Fibroblast of skin of left quadriceps (primary cell): ENCODE measurements at places on chromosomes 1 and 21.
A peak's percentile ranks its signal among the peaks of the same experiment; 100 is the strongest.

DNA sequence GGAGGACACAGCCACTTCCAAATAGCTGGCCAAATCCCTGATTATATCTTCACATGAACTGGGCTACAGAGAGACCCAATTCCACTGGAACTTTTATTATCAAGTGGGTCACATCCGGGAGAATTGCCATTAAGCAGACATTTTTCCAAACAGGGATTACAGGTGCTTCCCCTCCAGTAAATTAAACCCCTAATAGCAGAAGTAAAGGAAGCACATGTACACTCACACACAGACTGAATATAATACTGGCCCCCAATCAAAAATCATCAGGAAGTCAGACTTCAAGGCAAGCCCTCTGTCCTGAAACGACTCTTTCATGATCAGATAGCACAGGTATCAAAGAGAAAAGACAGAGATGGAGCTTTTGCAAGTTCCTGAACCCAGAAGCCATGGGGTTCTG, 118.6 kb upstream of the PPP2R5A start:
- DNase-seq: no peak

GRCh38 chr1:233544304-233544703, 69.6 kb upstream of the KCNK1 start:
- no peak for DNase-seq

- no peak for DNase-seq
These were observed 222.8 kb downstream of the TTLL7 start for GRCh38 chr1:83775977-83776603.

- DNase-seq: no peak
These were observed 88.3 kb downstream of the TPR start for GRCh38 chr1:186286615-186287315.

- DNase-seq: peak; percentile 12
These were observed 612.0 kb downstream of the MATN1 start for GRCh38 chr1:30111431-30111830.

GRCh38 chr1:180237869-180238476, 7.9 kb downstream of the LHX4 start:
- DNase-seq: no peak

DNA sequence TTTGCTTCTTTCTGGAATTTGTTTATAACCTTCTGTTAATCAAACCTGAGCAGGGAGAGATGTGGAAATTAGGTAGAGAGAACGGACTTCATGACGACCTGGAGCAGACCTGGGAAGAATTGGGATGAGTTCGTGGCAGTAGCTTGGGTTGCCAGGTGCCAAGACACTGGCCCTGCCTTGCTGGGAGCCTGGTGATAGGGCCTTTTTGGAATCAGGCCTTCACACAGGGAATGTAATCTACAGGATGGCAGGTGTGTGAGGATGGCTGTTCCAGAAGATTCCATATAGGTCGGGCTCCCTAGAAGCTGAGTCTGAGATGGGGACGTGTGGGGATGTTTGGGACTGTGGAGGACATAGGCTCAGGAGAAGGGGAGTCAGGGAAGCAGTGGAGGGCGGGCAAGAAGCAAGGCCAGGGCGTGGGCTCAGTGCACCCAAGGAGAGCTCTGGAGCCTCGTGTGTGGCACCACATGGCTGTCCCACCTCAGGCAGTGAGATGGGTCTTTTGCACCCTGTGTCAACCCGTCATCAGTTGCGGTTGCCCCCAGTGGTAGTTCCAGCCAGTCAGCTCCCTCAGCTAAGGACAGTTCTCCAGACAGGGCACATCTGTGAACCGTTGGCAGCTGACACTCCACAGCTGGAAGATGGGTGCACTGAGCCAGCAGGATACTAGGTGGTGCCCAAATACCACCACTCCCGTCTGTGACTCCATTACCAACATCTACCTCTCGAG, 395.9 kb downstream of the MATN1 start:
- DNase-seq: no peak

DNA sequence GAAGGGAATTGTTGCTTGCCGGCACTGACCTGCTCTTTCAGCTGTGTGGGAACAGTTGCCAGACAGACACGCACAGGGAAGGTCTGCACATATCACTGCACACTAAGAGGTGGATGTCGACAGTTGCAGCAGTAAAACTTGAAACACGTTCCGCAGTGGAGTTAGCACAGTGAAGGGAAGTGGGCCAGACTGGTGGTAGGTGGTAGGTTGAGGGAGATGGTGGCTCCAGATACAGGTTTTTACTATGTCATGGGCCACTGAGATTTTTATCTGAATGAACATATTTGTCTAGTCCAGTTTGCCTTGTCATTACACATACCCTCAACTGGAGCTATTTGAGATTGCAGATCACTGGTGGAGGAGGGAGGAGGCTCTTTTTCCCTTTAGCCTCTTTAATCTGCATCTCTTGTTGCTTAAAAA, 13.5 kb downstream of the MRPS6 start:
- DNase-seq: no peak

- peak; percentile 25 for DNase-seq
These were observed 32.1 kb upstream of the EPHX4 start for GRCh38 chr1:91997607-91998195.

GRCh38 chr1:167922023-167922422, 8.1 kb upstream of the ADCY10 start:
- DNase-seq: no peak

DNA sequence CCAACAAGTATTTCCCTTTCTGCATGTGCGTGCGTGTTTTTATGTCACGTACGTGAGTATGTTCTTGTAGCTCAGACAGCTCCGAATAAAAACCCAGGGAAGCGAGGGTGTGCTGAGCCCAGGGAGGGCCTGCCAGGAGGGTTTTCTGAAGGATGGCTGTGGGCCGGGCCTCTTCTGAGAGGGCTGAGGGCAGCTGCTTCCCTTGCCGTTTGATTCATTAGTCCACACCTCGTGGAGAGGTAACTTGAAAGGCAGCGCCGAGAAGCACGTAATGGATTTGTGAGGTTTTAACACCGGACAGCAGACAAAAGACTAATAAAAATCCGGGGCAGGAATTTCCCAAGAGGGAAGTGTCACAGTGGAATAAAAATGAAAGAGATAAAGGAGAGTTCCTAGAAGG, 29.5 kb downstream of the CD247 start:
- no peak for DNase-seq

DNA sequence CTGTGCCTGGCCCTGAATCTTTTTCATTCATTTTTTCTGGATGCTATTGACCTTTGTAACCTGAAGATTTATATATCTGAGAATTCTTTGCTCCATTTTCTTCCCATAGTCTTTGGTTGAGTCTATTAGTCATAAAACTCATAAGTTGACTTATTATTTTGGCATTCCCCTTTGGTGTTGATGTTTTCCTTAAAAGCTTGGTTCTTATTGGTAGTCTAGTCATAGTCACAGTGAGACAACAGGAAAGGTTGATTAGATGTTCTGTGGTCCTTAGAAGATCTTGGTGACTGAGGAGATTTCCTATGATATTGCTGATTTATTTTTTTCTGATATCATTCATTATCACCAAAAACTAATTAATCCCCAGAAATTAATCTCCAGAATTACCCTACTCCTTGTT, 86.2 kb downstream of the PTPRC start:
- DNase-seq: no peak

- DNase-seq: no peak
These were observed 12.4 kb downstream of the CBR1 start for GRCh38 chr21:36082237-36082664.

- DNase-seq: no peak
These were observed 59.8 kb downstream of the ITGB3BP start for GRCh38 chr1:63463248-63463647.

GRCh38 chr1:230435108-230435507, 9.0 kb upstream of the PGBD5 start:
- no peak for DNase-seq

- no peak for DNase-seq
These were observed 125.1 kb downstream of the CYYR1 start for GRCh38 chr21:26447932-26448475.

DNA sequence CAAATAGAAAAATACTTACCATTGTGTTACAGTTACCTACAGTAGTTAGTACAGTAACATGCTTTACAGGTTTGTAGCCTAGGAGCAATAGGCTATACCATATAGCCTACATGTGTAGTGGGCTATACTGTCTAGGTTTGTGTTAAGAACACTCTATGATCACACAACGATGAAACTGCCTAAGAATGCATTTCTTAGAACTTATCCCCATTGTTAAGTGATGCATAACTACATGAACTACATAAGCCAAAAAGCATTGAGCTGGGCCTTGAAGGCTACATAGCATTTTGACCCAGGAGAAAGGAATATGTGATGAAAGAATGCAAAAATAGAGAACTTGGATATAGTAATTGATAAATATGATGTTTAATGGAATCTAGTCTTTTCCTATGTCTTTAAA, 46.4 kb upstream of the JUN start:
- DNase-seq: no peak

GRCh38 chr1:185654199-185654951, 79.8 kb upstream of the HMCN1 start:
- no peak for DNase-seq

- no peak for DNase-seq
These were observed 105.1 kb downstream of the NEK7 start for GRCh38 chr1:198261886-198262285.

DNA sequence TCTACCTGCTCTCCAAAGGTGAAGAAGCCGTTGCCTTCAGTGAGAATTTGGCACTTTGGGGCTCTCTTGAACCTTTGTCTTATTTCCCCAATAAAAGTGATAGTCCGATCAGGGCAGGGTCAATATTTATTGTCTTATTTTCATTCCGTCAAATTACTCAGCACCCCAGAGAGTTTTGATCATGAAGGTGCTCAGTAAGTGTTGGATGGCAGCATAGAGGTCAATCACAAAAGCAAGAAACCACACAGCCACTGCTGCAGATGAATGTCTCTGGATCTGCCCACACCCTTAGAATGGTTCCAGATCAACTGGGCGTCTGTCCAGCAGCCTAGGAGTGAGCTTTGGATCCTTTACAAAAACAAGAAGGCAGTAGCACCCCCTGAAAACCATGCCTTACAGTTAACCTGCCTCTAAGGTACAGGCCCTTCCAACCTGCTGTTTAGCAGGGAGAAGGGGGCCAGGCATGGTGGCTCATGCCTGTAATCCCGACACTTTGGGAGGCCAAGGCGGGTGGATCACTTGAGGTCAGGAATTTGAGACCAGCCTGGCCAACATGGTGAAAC, 97.3 kb downstream of the PSMG1 start:
- no peak for DNase-seq

DNA sequence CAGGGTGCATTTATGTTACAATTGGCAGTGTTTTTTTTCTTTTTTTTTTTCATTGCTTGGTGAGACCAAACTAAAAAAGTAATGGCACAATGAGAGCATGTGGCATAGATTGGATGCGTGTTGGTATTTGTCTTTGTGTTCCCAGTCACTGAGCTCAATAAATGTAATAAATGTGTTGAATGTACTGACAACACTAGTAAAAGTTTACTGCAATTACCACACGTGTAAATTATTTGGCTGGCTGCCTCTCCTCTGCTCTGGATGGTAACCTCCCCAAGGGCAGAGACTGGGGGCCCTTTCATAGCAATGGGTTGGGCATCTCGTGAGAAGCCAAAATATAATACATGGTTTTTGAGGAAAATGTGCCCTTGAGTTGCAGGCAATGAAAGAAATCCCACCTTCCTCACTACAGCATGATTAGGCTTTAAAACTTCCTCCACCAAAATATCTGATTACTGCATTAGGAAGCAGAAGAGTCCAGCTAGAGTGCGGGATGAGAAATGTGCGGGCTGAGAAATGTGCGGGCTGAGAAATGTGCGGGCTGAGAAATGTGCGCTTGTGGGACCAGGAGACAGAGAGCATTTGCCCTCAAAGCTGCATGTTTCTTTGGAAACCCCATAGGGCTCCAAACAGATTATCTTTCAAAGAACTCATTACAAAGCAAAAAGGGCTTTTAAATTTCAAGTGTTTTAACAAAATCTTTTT, 58.5 kb downstream of the CDC7 start:
- DNase-seq: no peak

DNA sequence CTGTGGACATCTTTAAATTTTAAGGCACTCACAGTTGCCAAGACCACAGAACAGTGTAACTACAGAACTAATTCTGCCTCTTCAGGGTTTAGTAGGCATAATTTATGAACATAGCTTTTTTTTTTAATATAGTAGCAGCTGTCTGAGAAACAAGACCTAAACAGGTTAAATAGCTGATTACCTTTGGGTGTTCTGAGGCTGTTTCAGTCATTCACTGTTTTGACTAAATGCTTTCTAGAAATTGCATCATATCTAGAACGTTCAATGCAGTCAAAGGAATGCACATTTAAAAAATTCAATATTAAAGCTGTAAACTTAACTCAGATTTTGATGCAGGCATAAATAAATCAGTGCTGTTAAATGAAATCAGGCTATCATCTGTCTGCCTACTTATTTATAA, 101.6 kb downstream of the BRINP3 start:
- DNase-seq: no peak

- DNase-seq: no peak
These were observed 12.7 kb upstream of the TNNI1 start for GRCh38 chr1:201434266-201434665.

DNA sequence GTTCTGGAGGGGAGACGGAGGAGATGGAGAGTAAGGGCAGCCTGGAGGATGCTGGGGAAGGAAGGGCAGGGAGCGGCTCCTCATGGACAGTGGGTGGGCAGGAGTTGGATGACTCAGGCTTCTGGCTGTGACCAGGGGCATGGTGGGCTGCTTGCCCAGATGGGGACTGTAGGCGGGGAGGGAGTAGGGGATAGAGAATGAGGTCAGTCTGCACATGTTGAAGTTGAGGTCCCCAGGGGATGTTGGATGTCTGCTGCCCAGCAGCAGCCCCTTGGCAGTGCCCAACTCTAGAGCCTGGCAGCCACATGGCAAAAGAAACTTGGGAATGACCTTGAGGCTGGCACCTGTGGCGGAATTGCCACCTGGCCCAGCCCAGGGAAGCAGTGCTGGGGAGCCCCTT, 6.4 kb downstream of the SELENON start:
- no peak for DNase-seq

DNA sequence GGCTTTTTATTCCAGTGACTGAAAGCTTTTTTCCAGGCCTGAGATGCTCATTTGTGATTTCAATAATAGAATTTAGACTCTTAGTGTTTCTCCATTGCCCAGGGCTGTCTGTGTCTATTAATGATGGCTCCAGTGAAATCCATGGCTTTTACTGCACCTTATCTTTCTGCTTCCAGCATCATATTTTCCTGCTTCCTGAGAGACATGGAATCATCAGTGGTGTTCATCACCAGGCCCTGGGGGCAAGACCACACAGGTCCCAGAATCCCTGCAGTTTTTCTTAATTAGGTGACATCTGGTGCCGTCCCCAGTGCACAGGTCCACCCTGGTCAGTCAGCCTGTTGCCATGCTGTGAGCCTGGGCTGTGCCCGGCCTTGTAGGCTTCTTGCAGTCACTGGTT, 15.5 kb downstream of the NT5C1A start:
- no peak for DNase-seq

GRCh38 chr1:145846201-145846612, 777 bp downstream of the NUDT17 start:
- DNase-seq: no peak
